ENCODE measurements at places on chromosomes 5 and 9. TPM values are rescaled to one million over a fixed set of nuclear protein-coding genes. Genes with fewer than 3 reads are reported as not detected.

DNA sequence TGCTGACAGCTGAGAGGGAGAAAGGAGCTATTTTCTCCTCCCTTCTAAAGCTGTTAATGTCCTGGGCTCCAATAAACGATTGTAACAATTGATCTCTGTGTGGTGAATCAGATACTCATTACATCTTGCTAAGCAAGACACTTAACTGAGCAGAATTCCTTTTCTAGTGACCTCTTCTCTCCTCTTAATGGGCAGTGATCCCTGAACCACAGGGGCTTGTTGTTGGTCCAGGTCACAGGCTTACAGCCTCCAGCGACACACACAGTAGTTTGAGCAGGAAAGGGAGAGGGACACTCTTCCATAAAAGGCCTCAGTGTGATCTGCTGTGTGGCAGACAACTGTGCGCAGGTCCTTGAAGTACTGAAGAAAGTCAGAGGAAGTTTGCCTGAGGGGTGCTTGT lies 58.5 kb upstream of the MYO10 start:
- DNase-seq = no peak

- no peak for DNase-seq
Measured at GRCh38 chr5:43033841-43034590, 6.1 kb downstream of the ANXA2R start.

DNA sequence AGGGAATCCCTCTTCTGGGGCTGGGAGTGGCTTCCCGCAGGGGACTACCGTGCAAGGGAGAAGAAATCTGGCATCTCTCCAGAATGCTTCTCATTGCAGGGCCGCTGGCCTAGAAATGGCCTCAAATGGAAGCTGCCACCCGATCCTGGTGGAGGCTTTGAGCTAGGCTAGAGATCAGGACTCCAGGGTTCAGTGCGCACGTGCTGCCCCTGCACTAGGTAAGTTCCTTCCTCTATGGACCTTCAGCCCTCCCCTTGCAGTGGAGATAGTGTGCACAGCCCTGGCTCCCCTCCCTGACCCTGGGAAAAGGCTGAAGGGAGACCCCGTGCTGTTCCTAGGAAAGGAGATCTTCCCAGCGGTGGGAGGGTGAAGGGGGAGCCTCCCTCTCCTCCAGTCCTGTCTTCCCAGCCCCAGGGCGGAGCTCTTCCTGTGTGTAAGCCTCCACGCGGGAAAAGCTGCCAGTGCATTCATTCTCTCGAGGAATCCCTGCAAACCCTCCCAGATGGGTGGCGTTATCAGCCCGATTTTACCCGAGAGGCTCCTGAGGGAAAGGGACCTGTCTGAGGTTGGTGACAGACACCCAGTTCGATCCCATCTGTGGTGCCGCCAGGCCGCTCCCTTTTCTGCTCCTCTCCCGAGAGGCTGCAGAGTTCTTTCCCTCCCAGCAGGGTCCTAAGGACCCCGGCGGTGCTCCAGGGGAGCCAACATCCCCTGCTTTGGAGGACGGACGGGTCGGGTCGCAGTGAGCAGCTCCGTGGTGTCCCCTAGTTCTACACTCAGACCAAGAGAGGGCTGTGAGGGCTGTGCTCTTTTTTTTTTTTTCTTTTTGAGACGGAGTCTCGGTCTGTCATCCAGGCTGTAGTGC lies 1.4 kb upstream of the CERCAM start:
- DNase-seq = peak; percentile 18

Gene RMRP
- 4,421 TPM for total RNA-seq

- peak; percentile 78 for DNase-seq
Measured at GRCh38 chr5:149141224-149141956, at the start of gene ABLIM3. ABLIM3 (plus strand) TSS chr5:149141493; CDS start chr5:149142096, 603 bp downstream.

GRCh38 chr5:33934176-33934575 lies 2.0 kb upstream of the RXFP3 start:
- DNase-seq = no peak

GRCh38 chr5:1516615-1517601 lies 6.9 kb downstream of the LPCAT1 start:
- peak; percentile 8 for DNase-seq

Gene LCN6
- total RNA-seq = 11.3 TPM

- DNase-seq = no peak
Measured at GRCh38 chr9:13556656-13557055, 277.2 kb upstream of the MPDZ start.

Gene PCDHGA5
- 12.2 TPM for total RNA-seq

Gene OTP
- 0.37 TPM for total RNA-seq

DNA sequence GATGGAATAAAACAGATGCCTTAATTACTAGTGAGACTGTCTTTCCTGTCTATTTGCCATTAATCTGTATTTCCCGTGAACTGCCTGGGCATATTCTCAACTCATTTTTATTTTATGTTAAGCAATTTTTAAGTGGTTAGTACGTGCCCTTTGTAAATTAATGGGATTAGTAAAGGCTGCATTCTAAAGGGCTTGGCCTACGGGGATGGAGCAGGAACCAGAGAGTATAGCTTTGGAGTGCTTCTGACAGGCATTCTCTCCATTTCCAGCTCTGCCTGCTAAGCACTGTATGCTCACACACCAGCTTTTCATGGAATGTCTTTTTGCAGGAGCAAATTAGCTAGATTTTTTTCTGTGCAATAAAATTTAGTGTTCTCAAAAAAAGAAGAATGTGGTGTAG lies 241.2 kb downstream of the MCTP1 start:
- no peak for DNase-seq

- peak; percentile 87 for DNase-seq
Measured at GRCh38 chr9:96232539-96233241, 69.3 kb downstream of the HSD17B3 start.

DNA sequence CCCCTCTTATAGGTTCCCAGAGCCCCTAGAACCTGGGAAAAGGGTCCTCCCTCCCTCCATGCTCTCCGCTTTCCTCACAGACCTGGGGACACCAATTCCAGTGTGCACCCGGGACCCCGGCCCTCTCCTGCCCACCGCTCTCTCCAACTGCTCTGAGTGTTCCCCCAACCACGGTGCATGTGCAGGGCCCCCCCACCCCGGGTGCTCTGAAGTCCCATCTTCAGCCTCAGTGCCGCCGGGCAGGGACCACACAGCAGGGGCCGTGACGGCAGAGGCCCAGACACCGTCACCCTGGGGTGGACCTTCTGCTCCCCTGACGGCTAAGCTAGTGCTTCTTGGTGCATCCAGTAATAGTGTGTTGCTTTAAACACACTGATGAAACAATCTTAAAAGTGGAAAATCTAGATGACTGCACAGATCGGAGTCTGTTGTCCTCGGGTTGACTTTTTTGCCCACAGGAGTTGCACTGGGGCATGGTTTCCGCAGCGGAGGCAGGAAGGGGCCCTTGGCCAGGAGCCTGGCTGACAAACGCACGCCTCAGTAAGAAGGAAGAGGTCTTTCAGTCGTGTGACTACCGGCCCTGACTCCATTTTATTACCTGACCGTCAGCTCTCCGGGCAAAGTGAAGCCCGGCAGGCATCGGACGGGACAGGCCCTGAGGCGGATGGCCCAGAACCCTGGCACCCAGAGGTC lies 36.2 kb upstream of the SLC6A3 start:
- no peak for DNase-seq
